Fibroblast of skin of right biceps (primary cell): ENCODE measurements at places on chromosomes 5 and 9.

GRCh38 chr5:175920231-175920811 lies 47.8 kb downstream of the THOC3 start:
- peak; percentile 81 for DNase-seq

- DNase-seq, result peak; percentile 21
These were observed 97.9 kb upstream of the PCSK1 start for GRCh38 chr5:96530901-96531300.

DNA sequence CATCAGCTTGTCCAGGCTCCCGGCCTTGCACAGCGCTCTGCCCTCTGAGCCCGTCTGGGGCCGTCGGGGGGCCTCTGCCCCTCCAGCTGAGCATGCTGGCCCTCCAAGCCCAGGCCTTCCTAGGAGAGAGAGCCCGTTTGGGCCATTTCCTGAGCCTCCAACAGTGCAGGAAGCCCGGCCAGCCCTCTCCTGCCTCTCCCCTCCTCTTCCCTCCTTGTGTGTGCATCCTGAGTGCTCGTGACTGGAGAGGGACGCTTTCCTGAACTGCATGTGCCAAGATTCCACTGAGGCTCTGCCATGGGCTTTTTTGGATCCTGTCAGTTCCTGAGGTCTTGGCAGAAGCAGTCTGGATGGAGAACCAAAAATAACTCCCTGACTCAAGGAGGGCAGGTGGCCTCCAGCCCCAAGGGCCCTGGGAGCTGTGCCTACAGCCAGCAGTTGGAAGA lies 15.6 kb downstream of the OLFM1 start:
- DNase-seq, result no peak

DNA sequence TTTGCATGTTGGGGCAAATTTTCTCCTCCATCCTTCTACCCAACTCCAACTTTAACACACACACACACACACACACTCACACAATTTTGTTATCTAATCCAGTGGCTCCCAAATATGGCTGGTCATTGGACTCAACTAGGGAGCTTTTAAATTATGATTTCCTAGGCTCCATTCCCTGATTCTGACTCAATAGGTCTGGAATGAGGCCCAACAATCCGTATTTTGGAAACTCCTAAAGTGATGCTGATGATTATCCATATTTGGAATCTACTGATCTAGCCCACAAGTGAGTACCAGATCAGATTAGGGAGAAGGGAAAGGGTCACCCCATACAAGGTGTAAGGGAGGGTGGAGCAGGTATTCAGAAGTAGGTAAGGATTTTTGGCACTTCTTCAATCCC lies 309.7 kb downstream of the TLE1 start:
- DNase-seq, result peak; percentile 78

DNA sequence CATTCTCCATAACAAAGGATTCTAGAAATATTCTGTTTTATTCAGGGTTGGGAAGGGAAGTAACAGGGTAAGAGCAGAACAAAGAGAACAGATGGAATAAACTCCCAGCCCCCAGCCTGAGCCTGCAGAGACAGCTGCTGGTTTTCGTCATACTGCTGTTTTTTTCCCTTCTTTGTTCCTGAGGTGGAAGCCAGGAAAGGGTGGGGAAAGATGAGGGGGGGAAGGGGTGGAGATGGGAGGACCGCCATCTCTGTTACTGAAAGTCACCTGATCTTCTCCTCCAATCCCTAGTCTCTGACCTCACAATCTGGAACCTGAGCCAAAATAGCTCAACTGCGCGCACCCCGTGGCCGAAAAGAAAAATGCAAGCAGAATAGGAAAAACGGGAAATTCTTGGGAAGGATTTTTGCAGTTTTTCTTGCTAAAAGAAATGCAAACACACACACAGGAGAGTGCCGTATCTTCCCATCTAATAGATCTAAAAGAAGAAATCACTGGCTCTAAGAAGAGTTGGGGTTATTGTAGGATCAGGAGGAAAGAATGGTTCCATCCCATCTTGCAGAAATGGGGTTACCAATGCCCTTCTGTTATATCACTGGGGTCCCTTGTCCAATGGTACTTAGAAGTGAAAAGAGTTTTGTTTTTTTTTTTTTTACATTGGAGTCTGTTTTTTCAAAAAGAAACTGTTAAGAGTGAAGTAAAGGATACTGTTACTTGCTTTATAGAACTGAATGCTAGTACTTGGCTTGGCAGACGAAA lies 57.9 kb downstream of the DIAPH1 start:
- peak; percentile 98 for DNase-seq

GRCh38 chr5:133655966-133656365 lies 43.6 kb upstream of the FSTL4 start:
- no peak for DNase-seq

- DNase-seq, result no peak
These were observed 88.1 kb upstream of the TLE1 start for GRCh38 chr9:81777482-81777881.

DNA sequence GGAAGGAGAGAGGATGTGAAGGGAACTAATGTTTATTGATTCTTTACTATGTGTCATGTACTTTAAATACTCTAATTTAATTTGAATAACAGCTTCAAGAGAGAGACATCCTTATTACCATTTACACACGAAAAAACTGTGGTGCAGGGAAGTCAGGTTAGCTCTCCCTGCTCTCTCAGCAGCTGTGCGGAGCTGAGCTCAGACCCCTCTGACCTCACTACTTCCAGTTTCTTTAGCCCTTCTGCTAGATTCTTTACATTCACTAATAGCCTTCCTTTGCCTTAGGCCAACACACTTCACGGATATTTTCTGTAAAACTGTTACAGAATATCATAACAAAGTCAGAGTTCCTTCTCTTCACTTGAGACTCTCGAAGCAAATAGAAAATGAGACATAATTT lies 131.3 kb upstream of the ARRDC3 start:
- DNase-seq, result no peak

DNA sequence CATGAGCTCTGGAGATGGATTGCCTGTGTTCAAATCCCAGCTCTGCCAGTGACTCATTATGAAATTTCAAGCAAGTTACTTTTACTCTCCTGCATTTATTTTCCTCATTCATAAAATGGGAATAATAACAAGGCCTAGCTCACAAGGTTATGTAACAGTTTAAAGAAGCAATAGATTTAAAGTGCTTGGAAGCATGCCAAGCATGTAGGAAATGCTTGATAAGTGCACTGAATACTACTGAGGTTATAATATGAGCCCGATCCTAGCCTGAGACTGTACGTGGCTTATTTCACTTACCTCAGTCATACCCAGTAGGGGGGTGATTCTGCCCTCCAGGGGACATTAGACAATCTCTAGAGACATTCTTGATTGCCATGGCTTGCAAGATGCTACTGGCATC lies 734.1 kb upstream of the WWC1 start:
- no peak for DNase-seq

DNA sequence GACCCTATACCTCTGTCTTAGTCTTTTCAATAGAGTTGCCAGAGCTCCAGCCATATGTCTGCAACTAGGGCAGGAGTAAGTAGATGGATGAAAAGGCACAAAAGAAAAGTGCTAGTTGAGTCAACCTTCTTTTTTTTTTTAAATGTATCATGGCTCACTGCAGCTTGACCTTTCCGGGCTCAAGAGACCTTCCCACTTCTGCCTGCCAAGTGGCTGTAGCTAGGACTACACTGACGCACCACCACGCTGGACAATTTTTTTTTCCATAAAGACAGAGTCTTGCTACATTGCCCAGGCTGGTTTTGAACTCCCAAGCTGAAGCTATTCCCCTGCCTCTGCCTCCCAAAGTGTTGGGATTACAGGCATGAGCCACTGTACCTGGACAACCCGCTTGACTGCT lies 27.3 kb downstream of the FOXE1 start:
- DNase-seq, result no peak

- DNase-seq, result no peak
These were observed 131.3 kb downstream of the ZDHHC21 start for GRCh38 chr9:14561929-14562405.

GRCh38 chr5:132754947-132755346 lies 7.7 kb downstream of the CCNI2 start:
- DNase-seq, result peak; percentile 38

- no peak for DNase-seq
These were observed 26.7 kb upstream of the SUSD3 start for GRCh38 chr9:93031629-93032430.

DNA sequence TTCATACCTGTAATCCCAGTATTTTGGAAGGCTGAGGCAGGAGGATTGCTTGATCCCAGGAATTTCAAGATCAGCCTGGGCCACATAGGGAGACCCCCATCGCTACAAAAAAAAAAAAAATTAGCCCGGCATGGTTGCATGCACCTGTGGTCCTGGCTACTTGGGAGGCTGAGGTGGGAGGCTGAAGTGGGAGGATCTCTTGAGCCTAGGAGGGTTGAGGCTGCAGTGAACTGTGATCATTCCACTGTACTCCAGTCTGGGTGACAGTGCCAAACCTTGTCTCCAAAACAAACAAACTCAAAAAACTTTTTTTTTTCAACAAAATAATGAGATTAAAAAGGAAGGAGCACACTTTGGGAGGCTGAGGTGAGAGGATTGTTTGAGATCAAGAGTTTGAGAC lies 14.2 kb downstream of the KIAA1958 start:
- DNase-seq, result no peak

DNA sequence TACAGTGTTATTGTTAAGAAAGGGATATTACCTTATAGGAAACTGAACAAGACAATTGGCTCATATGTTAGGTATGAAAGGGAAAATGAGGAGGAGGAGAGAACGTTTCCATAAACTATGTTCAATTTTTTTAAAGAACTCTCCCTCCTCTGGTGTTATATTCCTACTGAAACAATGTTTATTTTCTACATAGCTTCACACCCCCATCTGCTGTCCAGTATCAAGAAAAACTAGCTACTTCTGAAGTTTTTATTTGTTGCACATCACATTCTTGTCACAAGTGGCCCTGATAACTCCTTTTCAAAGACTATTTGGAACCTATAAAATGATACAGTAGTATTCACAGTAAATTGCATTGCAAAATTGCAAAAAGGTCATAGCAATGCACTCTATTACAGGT lies 223.4 kb upstream of the FAM174A start:
- no peak for DNase-seq

DNA sequence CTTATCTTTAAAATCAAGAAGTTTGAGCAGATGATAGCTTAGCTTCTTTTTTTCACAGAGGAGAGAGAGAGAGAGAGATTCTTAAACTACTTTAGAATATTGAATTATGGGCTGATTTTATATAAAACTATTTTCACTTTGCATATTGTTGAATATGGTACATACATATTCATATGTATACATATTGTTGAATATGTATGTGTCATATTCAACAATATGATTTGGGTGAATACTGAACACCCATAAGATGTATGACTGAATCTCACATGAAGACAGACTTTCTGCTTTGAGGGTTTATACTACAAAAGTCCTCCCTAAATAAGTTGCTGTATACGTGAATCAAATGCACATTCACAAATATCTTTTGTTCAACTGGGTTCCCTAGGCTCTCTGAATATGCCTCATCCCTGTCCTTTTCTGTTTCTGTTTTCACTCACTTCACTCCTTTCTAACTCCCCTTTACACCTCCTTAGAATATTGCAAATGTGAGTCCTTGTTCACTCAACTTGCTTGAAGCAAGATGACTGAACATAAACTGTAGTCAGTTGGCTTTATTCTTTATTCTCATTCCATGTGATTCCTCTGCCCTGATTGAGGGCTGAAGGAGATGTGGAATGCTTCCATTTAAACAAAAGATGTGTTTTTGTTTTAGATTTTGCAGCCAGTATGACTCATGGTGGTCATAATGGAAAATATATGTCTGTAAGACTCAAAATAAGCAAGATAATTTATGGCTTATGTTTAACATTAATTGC lies 225.4 kb upstream of the DAB2 start:
- peak; percentile 31 for DNase-seq

- peak; percentile 13 for DNase-seq
These were observed 236.7 kb downstream of the CDH18 start for GRCh38 chr5:19751326-19751725.

- DNase-seq, result no peak
These were observed 200.4 kb downstream of the ARRDC3 start for GRCh38 chr5:91182763-91183162.

DNA sequence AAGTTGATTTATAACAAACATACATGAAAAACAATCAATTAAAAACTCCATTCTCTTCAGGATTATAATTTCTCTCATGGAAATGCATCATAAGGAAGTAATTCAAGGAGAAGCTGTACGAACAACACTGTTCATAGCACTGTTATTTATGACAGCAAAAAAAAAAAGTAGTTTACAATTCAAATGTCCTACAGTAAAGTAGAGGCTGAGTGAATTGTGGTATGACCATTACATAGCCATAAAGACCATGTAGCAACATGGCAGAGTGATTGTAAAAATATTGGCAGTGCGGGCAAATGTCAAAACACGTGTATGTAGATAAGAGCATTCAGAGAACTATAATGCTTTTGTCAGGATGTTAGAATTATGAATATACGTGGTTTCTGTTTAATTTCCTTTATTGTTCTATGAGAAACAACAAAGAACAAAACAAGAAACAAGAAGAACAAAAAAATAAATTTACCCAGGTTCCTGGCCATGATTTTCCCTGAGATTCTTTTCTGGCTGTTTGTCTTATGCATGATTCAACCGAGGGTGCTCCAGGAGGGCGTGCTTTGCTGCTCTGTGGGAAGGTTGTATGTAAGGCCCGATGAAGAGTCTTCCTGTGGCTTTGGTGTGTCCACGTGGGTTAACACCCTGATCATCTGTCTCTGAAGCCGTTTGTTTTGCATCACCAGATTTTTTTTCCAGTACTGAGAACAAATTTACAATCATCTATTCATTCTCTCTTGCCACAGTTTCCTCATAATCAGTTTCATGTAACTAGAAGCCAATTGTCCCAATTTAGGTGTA lies 28.8 kb downstream of the GCNT4 start:
- DNase-seq, result no peak

- DNase-seq, result peak; percentile 79
These were observed 459.6 kb downstream of the RAB3C start for GRCh38 chr5:59042201-59043055.

DNA sequence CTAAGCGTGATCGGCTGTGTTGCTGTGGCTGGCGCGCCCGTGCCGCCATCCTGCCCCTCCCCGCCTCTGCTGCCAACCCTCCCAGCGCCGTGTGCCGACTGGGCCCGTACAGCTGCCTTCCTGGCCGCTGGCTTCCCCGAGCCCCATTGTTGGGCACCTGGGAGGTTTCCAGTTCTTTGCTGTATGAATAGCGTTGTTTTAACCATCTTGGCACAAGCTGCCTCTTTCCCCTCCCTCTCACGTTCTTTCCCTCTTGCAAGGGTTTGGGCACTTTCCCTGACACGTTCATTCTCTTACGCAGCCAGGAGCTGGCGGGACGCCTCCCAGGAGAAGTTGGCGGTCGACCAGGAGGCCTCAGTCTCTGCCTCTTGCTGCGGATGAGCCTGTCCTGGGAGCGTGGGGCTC lies 43.1 kb upstream of the RXRA start:
- peak; percentile 72 for DNase-seq

- DNase-seq, result no peak
These were observed 35.8 kb downstream of the C5orf15 start for GRCh38 chr5:133932441-133933168.
